ENCODE measurements at places on chromosomes 7 and 10.

DNA sequence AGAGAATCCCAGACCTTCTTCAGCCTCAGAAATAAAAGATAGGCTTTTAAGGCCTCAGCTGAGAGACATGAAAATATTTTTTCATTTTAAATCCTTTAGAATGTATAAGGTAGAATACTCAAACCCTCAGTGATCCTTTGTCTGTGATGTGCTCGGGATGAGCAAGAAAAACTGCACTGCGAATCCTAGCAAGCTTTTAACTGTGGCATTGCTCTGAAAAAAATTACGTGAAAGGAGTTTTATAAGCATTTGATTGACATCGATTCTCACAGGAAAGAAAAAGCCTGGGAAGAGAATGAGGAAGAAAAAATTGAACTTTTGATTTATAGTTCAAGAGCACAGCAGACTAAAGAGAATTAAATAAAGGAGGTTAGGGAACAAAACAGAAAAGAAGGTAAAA lies 120.0 kb downstream of the TMEM168 start:
- DNase-seq = no peak

GRCh38 chr7:522071-522950 lies 2.7 kb upstream of the PDGFA start:
- no peak for DNase-seq

GRCh38 chr7:142851919-142852318 lies 3.0 kb upstream of the EPHB6 start:
- no peak for DNase-seq

DNA sequence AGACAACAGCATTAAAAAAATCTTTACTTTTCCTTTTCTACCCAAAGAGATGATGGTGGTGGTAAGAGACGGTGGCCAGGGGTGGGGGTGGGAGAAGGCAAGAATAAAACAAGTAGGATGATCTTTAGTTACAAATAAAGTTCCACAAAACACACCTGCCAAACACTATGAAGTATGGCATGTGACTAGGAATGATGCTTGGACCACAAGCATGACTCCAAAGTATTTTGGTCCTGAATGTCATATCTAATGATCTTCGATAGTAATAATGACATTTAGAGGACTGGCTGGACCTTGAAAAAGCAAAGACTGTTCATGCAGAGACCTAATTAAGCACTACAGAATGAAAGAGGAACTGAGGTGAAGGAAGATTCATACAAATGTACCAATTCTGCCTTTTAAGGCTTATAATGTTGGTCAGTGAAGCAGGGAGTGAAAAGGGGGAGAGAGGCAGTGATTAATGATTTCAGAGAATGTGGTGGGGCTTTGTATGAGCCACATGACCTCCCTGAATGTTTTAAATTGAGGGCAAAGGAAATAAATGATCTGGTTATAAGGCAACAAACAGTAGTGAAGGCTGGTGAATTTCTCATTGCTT lies 29.6 kb upstream of the DKK1 start:
- DNase-seq = no peak

- DNase-seq = no peak
Measured at GRCh38 chr7:105876964-105877601, 684 bp upstream of the ATXN7L1 start.

Measured in stimulated activated CD8-positive, alpha-beta memory T cell treated with anti-CD3 and anti-CD28 coated beads, Interleukin-15, amount 100 ng/mL, for 48 hours (primary cell).